ENCODE measurements at places on chromosomes 16 and 17.

DNA sequence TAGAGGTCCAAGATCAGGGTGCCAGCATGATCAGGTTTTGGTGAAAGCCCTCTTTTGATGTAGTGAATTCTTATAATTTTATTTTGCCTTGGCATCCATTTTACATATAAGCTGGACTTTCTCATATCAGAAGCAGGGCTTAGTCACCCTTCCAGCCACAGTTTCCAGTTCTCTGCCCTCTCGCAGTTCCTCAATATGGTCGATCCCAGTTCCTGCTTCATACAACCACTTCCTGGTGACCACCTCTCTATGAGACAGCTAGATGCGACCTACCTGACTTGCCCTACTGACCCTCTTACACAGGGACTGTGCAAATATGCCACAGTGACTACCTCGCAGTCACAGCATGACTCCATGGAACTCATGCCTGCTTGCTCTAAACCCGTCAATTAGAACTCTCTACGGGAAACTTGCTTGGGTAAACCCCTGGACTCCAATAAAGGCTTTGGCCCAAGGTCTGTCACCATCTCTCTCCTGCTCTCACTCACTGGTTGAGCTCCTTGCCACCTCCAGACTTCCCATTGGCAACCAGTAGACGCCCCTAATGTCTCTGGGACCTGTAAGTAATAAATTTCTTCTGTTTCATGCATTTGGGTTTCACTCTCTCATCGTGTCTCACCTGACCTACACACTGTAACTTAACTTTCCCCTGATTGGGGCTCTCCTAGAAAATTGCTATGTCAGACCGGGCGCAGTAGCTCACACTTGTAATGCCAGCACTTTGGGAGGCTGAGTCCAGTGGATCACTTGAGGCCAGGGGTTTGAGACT, 21.4 kb downstream of the CD300LG start:
- no peak for DNase-seq

- DNase-seq, result no peak
These were observed at the start of gene CBLN1 for GRCh38 chr16:49281480-49281842. Gene CBLN1, minus strand, starts transcription at chr16:49281838. Its CDS starts 373 bp downstream, at chr16:49281465.

GRCh38 chr17:66018786-66019185, 173.1 kb downstream of the CEP112 start:
- no peak for DNase-seq

DNA sequence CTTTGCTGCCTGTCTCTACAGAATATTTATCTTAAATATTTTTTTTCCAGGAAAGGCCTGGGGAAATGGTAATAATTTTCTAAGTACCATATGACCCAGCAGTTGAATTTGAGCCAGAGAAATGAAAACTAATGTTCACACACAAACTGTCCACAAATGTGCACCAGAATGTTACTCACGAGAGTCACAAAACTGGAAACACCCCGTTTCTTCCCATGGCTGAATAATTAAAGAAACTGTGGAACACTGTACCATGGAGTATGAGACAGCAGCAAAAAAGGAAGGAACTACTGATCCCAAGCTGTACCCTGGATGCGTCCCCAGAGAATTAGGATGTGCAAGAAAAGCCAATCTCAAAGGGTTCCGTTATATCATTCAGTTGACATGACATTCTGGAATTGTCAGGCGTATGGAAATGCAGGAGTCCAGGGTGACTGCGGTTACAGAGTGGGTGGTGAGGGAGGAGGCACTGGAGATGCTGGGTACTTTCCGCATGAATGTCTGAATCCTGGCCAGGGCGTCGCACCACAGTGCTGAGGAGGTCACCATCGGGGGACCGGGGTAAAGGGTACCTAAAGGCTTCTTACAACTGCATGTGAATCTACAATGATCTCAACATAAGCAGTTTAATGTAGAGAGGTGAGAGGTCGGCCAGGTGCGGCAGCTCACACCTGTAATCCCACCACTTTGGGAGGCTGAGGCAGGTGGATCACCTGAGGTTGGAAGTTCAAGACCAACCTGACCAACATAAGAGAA, 34.5 kb downstream of the USP22 start:
- DNase-seq, result no peak

GRCh38 chr17:9522074-9522473, 53.5 kb downstream of the STX8 start:
- DNase-seq, result peak; percentile 14

GRCh38 chr16:9922441-9922840, 259.8 kb downstream of the GRIN2A start:
- DNase-seq, result no peak

DNA sequence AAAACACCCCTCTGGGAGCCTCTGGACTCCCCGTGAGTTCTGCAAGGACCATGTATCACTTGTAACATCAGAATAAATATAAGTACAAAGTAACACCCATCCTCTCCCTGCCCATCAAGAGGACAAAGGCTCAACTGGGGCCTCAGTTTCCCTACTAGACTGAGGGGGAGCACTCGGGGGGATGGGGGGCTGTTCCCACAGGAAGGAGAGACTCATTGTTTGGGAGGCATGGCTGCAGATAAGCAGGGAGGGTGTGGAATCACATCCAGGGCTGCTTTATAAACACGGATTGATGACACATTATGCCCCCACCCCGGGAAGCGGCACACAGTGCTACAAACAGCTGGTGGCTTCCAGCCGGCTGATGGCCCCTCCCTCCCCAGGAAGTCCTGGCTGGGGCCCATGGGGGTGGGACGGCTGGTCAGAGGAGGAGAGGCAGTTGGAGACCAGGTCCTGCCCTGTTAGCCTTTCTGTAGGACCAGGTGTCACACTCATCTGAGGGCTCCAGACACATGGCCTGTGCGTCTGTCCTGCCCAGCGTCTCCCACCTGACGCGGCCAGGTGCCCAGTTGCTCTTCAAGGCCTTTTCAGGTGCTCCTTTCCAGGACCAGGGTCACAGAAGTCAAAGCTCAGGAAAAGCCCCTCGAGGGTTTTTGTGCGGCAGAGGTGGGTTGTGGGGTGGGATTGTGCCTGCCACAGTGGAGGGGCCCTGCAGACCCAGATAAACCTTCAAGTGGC, 1.3 kb upstream of the MPG start:
- DNase-seq, result peak; percentile 26

DNA sequence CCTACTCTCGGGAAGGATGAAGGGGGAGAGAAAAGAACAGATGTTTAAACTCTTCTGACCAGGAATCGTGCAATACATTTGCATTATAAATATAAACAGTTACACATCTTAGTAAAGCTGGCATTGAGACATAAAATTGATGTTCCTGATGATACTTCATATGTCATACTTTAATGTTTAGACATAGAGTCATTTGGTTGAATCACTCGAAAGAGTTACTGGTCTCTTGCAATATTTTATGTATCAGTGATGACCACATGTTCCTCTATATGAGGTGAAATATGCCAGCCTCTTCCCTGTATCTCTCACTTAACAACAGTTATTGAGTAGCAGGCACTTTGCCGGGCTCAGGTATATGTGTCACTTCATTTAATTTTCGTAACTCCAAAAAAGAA, 49.7 kb upstream of the PMFBP1 start:
- no peak for DNase-seq

DNA sequence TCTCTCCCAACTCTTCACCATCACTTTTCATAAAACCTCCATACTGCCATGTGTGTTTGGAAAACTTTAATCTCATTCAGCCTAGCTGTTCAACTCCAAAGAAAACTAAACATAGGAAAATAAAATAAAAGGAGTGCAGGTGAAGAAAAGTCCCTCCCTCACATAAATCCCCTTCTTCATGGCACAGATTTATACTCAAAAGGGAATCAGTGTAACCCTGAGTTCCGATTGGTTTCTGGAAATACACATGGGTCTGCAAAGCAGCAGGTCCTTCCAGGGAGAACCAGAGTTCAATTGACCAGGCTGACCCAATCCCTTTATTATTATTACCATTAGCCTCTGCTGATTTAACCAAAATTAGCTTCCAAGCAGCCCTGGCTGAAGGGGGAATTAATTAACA, 8.9 kb upstream of the HOXB2 start:
- no peak for DNase-seq

DNA sequence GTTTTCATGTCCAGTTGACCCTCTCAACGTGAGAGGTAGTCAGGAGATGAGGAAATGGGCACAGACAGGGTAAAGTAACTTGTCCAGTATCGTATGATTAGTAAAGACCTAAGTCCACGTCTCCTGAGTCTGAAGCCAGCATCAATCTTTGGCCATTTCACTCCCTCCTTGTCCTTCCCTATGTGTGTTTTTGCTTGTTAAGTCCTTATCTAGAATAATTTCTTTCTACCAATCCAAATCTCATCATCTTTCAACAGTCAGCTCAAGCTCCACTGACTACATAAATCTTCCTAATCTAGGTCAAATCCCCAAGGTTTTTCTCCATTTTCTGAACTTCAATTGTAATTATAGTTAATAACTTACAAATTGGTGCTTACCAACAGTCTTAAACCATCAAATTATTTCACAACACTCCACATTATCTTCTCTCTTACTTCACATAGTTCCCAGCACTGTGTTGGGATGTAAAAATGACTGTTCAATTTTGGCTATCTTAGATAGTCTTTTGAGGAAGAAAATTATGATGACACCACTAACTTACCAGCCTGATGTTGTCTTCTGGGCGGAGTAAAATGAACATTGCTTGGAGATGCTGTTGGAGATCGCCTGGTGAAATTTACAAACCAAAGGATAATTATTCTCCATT, 72.3 kb upstream of the CORO6 start:
- no peak for DNase-seq

GRCh38 chr17:45305530-45306087, 11.2 kb downstream of the MAP3K14 start:
- DNase-seq, result no peak

DNA sequence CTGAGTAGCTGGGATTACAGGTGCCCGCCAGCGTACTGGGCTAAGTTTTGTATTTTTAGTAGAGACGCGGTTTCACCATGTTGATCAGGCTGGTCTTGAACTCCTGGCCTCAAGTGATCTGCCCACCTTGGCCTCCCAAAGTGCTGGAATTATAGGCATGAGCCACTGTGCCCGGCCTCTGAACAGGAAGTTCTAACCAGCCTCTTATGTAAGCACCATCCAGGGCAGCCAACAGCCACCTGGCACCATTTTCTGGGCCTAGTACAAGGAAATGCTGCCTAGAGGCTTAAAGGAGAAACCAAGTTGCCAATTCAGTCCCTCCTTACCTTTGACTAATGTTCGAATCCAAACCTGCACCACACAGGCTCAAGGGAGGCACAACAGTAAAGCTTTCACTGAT, 8.5 kb upstream of the SLC39A11 start:
- DNase-seq, result no peak

GRCh38 chr17:27511168-27511883, 55.1 kb downstream of the KSR1 start:
- DNase-seq, result no peak

- no peak for DNase-seq
These were observed 34.4 kb upstream of the CDRT4 start for GRCh38 chr17:15501793-15502192.

- DNase-seq, result no peak
These were observed 524.8 kb downstream of the KCNJ18 start for GRCh38 chr17:22217135-22217534.

- no peak for DNase-seq
These were observed 45.0 kb upstream of the LHX1 start for GRCh38 chr17:36892112-36892838.

DNA sequence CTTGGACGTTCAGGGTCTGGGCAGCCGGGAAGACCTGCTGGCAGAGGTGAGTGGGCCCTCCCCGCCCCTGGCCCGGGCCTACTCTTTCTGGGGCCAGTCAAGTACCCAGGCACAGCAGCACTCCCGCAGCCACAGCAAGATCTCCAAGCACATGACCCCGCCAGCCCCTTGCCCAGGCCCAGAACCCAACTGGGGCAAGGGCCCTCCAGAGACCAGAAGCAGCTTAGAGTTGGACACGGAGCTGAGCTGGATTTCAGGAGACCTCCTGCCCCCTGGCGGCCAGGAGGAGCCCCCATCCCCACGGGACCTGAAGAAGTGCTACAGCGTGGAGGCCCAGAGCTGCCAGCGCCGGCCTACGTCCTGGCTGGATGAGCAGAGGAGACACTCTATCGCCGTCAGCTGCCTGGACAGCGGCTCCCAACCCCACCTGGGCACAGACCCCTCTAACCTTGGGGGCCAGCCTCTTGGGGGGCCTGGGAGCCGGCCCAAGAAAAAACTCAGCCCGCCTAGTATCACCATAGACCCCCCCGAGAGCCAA, 8.6 kb upstream of the ABCC3 start:
- DNase-seq, result peak; percentile 84

Measured in NAMALWA (cell line).